Hepatic stellate cell (primary cell): ENCODE measurements at places on chromosomes 16 and 17.

DNA sequence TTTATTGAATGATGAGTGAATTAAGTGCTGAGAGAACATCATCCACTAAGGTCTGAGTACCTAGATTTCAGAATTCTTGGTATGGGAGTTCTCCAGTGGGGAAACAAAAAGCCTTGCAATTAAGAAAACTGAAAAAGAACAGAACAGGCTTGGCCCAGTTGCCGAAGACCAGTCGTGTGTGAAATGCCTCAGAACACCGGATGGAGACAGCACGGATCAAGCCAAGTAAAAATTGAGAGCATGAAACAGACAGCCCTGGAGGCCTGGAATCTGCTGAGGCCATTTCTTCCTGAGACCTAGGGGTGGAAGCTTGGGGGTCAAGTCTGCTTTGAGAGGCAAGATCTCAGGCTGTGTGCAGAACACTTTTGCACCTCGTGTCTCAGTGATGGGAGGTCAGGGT lies 43.3 kb downstream of the GRIN2A start:
- no peak for DNase-seq

GRCh38 chr17:21677126-21677910 lies 15.0 kb upstream of the KCNJ18 start:
- no peak for DNase-seq

GRCh38 chr16:76193906-76194615 lies 83.1 kb upstream of the CNTNAP4 start:
- no peak for DNase-seq

GRCh38 chr17:80845863-80846671 lies 145.6 kb upstream of the CHMP6 start:
- no peak for DNase-seq

GRCh38 chr17:48523010-48523409 lies 7.8 kb downstream of the HOXB1 start:
- DNase-seq: no peak

- no peak for DNase-seq
These were observed 478.4 kb upstream of the GOT2 start for GRCh38 chr16:59212492-59213024.

DNA sequence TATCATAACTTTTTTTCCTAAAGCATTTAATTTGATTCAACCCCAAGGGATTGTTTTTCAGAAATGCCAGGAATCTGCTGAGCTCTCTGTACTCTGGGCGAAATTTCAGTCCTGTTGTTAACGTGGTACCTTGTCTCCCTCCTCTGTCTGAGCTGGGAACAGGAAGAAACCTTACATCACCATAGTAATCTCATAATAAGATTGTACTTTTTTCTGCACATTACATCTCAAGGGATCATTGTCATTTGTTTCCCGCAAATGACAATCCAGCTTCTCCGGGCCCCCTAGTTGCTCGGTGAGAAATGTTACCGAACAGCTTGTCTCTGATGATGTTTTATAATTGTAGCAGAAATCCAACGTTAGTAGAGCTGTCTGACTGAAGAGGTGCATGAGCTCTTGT lies 152.7 kb upstream of the ERCC4 start:
- no peak for DNase-seq

GRCh38 chr17:74542727-74543383 lies 3.1 kb downstream of the CD300C start:
- no peak for DNase-seq

DNA sequence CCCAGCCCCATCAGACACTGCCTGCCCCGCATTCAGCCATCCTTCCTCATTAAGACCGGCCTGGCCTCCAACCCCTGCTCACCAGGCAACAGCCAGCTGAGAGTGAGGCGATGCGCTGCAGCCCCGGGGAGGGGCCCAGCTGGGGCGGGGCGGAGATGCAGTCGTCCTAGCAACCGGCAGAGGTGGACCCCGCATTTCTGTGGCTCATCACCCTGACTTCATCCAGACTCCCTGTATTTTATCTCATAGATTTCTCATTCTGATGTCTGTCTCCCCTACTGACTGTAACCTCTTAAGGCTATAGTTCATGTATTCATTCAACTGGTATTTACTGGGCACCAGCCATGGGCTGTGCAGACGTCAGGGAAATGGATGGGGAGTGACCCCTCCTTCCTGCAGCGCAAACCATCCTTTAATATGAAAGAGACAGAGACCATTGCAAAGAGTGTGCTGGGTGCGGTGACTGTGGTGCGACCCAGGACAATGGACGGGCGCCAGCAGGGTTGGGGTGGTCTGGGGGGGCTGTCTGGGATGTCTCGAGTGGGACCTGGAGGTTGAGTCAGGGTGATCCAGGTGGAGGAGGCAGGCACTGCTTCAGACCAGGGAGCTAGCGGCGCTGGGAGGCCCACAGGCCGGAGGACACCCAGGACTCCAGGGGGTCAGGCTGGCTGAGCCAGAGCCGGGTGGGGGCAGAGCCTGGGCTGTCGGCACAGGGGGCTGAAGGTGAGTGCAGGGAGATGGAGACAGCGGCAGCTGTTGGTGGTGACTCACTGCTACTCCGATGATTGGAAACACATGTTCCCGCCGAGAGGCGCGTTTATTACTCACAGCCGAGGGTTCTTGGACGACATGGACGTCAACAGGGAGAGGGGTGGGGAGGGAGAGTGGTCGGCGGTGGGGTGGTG lies 10.5 kb upstream of the TIMP2 start:
- DNase-seq: peak; percentile 96

- no peak for DNase-seq
These were observed 22.6 kb downstream of the RABEP1 start for GRCh38 chr17:5304636-5305035.

DNA sequence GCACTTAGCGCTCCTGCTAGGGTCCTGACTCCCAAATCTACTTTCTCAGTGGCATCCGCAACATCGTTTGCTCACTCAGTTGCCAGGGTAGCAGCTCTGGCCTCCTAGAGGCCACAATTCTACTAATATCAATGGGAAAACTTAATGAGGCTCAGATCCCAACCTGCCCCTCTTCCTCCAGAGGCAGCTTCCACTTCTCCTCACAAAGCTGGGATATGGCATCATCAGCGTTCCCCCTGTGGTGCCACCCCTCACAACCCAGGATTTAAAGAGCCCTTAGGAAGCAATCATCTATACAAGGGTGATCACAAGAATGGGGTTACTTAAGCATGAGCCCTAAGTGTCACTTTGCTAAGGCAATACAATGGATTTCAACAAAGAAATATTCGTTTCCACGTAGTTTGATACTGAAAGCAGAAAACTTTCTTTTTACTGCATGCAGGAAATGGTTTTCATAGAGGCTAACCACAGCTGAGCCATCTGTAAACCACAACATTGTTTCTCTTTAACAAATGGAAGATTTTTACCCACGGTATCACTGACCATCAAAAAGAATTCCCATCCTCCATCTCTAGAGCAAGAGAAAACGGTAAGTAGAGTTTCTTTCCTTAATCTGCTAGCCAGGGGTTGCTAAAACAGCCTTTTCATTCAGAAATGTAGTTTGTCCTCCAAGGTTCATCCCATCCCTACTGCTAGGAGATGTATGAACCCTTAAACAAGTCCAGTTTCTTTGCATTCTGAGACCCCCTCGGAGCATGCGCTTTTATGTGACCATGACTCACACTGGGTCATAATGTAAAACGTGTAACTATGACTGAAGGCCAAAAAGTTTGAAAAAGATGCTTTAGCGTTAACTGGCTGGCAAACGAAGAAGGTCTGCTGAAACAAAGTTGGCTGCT lies 68.3 kb upstream of the BCAR1 start:
- peak; percentile 69 for DNase-seq

DNA sequence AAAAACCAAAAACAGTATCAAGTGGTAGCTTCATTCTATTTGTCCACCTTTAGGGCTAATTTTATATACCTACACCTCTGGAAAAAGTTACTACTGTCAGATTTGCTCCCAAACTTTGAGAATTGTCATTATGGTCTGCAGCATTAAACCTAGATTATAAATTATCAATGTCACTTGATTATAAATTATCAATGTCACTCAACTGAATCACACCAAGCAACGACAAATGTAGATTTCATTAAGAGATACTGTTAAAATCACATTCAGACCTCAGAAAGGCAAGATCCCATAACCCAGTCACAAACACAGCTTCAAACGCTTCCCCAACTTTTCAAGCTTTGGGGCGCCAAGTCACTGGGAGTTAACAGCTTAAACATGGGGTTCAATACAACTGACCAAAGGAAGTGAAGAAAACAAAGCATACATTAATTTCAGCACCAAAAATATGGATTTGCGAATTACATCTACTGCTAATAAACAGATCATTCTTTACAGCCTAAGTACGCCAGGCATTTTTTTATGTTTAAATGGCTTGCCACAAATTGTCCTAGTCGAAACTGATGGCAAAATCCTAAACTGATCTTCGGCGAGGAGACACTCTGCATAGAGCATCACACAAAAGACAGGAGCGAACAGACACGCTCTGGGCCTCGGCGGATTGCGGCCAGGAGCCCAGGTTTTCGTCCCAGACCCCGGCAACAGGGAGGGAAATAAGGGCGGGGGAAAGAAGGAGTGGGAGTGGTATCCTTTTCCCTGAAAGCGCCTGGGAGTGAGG lies 981 bp downstream of the GLG1 start:
- no peak for DNase-seq

DNA sequence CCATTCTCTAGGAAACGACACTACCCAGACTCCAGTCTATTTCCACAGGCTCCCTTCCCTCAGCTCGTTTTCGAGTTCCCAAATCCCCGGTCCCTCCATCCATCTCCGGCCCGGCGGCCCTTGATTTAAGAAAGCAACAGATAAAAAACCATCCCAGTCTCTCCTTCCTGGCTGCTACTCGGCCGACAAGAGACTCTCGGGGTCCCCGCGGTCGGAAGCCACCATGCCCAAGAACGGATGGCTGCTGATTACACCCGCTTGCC lies 182 bp downstream of the RPL26 start:
- peak; percentile 33 for DNase-seq

GRCh38 chr16:74623214-74623838 lies 16.4 kb upstream of the GLG1 start:
- peak; percentile 43 for DNase-seq

GRCh38 chr17:15934866-15935265 lies 10.1 kb upstream of the ADORA2B start:
- no peak for DNase-seq

DNA sequence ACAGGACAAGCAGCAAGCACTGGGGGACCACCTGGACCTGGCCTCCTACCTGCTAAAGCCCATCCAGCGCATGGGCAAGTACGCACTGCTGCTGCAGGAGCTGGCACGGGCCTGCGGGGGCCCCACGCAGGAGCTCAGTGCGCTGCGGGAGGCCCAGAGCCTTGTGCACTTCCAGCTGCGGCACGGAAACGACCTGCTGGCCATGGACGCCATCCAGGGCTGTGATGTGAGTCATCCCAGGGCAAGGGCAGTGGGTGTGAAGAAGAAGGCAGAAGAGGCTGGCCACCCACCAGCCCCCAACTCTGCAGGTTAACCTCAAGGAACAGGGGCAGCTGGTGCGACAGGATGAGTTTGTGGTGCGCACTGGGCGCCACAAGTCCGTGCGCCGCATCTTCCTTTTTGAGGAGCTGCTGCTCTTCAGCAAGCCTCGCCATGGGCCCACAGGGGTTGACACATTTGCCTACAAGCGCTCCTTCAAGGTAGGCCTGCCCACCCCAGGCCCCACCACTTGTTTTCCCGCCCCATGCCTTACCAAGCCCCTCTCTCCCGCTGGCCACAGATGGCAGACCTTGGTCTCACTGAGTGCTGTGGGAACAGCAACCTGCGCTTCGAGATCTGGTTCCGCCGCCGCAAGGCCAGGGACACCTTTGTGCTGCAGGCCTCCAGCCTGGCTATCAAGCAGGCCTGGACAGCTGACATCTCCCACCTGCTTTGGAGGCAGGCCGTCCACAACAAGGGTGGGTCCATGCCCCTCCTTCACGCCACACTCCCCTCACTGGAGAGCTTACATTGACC lies 7.3 kb downstream of the PLEKHG4 start:
- no peak for DNase-seq

DNA sequence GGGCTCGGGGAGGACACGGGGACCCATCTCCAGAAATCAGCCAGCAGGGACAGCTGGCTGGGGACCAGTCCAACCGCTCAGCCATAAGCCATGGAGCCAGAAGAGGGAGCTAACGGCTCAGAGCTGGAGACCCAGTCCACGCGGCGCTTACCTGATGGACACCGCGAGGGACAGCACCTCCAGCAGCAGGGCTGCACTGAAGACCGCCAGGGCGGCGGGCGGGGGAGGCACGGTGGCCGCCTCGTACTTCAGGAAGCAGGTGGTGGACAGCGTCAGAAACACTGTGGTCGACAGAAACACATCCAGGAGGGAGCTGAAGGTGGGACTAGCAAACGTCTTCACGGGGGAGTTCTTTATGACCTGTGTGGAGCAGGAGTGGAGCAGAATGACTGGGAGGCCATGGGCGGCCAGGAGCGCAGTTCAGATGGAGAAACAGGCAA lies 102.6 kb upstream of the CREBBP start:
- peak; percentile 78 for DNase-seq

DNA sequence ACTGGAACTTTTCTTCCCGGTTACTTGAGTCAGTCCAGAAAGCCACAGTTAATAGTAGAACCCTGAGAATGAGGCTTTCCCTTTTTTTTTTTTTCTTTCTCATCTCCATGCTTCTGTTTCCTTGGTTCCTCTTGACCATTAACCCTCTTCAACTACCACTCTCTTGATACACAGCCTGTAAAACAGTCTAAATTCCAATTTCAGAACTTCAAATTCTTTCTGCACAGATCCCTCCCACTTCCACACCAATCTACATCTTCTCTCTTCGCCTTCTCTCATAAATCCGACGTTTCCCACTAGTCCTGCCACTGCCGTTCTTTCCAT lies 588 bp downstream of the METTL16 start:
- DNase-seq: peak; percentile 24

DNA sequence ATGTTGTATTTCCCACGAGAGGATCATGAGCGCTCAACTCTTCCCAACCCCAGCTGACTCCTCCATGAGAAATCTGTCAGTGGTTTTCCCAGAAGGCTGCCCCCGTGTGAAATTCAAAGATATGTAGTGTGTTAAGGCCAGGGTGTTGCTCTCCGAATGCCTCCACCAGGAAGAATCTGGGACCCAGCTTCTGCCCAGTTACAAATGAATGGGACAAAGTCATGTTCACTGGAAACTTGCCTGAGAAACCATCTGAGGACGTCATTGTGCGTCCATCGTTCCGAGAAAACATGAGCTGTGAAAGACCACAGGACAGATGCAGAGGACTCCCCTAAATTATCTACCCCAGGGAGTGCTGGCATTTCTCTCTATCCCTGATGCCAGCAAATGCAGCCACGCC lies 86.0 kb downstream of the AIPL1 start:
- DNase-seq: no peak

- DNase-seq: no peak
These were observed 42.5 kb downstream of the DNAH17 start for GRCh38 chr17:78534492-78535272.

- no peak for DNase-seq
These were observed 479.6 kb downstream of the WWOX start for GRCh38 chr16:78579020-78579419.

GRCh38 chr17:13292291-13292690 lies 274.5 kb upstream of the ELAC2 start:
- DNase-seq: no peak
